ENCODE measurements at places on chromosomes 2 and 18. TPM values are rescaled to one million over a fixed set of nuclear protein-coding genes. Genes with fewer than 3 reads are reported as not detected.

- H3K27me3 ChIP-seq, result no peaks in the 10 kb centered on the region
- H3K36me3 ChIP-seq, result no peaks in the 10 kb centered on the region
- DNase-seq, result no peak
These were observed 11.2 kb downstream of the TMEM127 start for GRCh38 chr2:96254571-96254970.

- peaks cover 7% of the 10 kb centered on the region for H3K4me1 ChIP-seq
- H3K36me3 ChIP-seq, result no peaks in the 10 kb centered on the region
- no peak overlapping the region for H3K27ac ChIP-seq
- H3K4me3 ChIP-seq, result no peak overlapping the region
- peak; percentile 21 for DNase-seq
These were observed 203.9 kb downstream of the MTX2 start for GRCh38 chr2:176473177-176473576.

GRCh38 chr2:64568836-64569235 lies 44.7 kb downstream of the AFTPH start:
- H3K36me3 ChIP-seq, result no peaks in the 10 kb centered on the region
- no peaks in the 10 kb centered on the region for H3K27me3 ChIP-seq
- H3K4me1 ChIP-seq, result no peaks in the 10 kb centered on the region
- H3K4me3 ChIP-seq, result no peak overlapping the region

GRCh38 chr2:100125626-100126025 lies 16.8 kb downstream of the AFF3 start:
- no peak overlapping the region for H3K4me3 ChIP-seq
- no peak for DNase-seq
- H3K4me1 ChIP-seq, result no peaks in the 10 kb centered on the region
- no peaks in the 10 kb centered on the region for H3K36me3 ChIP-seq

ZNF892 gene
- 4.3 TPM for total RNA-seq

CDH20 gene
- not detected for total RNA-seq

CCDC142 gene
- total RNA-seq, result 4.4 TPM

REG3G gene
- total RNA-seq, result 0.35 TPM

GAL3ST2 gene
- 0.19 TPM for total RNA-seq

All from heart right ventricle (tissue), 16 donors.